Lung microvascular endothelial cell (primary cell): ENCODE measurements at places on chromosomes 2 and 18. TPM values are rescaled to one million over a fixed set of nuclear protein-coding genes. Genes with fewer than 3 reads are reported as not detected.
A peak's percentile ranks its signal among the peaks of the same experiment; 100 is the strongest.

DNA sequence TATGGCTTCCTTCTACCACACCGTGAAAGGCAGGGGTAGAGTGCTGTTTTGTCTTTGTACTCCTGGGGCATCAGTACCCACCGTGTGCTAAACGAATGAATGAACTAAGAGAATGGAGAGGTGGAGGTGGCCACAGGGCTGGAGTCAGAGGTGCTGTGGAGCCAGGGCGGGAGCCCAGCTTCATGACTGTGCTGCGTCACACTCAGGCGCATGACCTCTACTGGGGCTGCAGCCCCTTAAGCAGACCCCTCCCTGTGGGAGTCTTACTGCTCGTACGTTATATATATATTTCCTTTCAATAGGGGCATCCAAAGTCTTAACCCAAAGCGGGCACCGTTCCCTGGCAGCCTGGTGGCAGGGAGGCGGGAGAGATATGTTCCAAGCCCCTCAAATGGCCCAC, 18.0 kb upstream of the LBH start:
- DNase-seq, result no peak

BOLL gene
- total RNA-seq, result not detected in 2 replicates

- DNase-seq, result no peak
These were observed 46.0 kb upstream of the RMND5A start for GRCh38 chr2:86673986-86674670.

GRCh38 chr18:48663931-48664847, 125.4 kb downstream of the CTIF start:
- peak; percentile 76 for DNase-seq

SRD5A2 gene
- total RNA-seq, result not detected in 2 replicates

GRCh38 chr18:22026889-22027288, 142.5 kb upstream of the GATA6 start:
- no peak for DNase-seq

ERBB4 gene
- under 0.01 TPM in 2 replicates for total RNA-seq

DNA sequence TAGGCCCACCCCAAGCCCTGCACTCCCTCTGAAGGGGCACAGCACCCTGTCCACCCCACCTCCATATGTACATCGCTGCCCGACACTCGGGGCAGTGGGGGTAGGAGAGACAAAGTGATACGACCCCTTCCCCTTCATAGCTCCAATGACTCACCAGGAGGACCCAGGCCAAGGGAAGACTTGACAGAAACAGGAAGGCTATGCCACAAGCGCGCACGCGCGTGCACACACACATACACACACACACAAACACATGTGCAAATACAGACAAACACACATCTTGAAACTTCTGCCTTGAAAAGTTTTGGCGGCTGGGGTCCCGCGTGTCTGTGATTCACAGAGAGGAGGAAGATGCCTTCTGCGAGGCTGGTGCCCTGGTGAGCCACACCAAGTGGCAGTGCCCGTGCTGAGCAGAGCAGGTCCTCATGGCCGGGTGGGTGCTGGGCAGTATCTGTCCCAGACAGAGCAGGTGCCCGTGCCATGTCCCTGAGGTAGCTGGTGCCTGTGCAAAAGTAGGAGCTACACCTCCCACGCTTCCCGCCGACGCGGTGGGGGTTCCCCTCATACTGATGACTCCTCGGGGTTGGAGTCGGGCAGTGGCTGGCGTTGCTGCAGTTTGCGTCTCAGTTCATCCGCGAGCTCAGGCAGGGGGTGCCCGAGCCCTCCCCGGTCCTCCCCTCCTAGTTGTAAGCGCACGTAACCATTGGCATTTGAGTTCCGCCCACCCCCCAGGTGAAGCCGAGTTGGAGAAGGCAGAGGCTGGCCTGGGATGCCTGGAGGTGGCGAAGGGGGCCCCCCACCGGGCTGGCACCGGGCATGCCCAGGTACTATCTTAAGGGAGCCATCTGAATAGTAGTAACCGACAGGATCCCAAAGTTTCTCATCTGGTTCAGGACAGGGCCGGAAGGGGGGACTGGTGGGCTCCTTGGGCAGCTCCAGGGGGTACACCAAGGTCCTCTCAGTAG, 2.5 kb upstream of the ANKRD39 start:
- DNase-seq, result no peak

GRCh38 chr2:18078216-18078615, 199.7 kb downstream of the KCNS3 start:
- DNase-seq, result no peak

GRCh38 chr2:112658301-112658700, 12.6 kb downstream of the SLC20A1 start:
- no peak for DNase-seq

CD8B gene
- not detected in 2 replicates for total RNA-seq

YIPF4 gene
- 8.9 and 12.1 TPM in 2 replicates for total RNA-seq

DNA sequence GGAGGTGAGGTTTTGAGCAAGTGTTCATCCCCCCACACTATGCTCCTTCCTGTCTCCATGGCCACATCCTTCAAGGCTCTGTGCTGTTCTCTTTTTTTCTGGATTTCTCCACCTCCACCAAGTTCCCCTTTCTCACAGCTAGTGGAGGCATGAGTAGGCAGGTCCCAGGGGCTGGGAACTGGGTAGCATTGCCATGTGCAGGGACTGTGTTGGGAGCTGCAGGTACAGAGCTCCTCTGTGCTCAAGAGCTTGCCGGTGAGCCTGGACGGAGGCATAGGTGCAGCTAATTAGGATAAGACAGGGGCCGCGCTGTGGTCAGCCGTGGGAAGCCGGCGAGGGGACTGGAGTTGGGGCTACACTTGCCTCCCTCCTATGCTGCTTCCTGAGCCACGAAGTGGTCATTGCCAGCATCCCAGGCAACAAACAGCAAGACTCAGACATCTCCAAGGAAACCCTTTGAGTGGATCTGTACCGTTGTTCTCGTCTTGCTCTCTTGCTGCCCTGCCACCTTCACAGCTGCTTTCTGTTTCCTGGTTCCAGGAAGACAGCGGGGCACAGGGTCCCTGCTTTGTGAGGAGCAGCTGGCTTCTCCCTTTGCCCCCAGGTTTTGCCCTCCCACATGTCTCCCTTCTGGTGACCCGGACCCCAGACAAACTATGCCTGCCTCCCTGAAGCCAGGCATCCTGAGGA, 36.9 kb downstream of the ATOH8 start:
- DNase-seq, result no peak

DNA sequence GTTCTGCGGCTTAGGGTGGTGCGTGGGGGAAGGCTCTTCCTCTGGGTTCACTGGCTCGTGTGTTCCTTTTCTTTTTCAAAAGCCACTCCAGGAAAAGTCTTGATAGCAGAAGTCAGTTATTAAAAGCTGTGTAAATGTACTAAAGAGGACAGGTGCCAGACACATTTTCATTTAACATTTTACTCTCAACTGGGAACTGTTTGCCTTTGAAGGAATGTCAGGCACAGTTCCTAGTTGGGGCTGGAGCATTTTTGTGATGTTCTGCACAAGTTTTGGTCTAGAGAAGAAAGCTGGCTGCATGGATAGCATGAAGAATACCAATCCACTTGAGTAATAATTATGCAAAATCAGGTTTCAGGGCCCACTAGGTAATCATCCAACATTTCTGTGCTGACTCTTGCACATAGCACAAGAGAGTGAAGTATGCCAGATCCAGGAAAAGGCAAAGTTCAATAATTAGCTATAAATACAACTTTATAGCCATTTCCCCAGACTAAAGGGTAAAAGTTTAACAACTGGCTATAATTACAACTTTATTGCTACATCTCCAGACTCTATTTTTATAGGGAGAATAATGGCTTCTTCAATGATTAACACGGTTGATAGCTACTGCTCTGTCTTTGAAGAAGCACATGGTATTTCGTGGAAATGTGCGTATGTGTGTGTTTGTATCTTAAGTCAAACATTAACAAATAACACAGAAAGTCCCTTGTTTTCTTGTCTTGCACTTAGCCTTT, 16.2 kb downstream of the SCYGR8 start:
- DNase-seq, result no peak

DNA sequence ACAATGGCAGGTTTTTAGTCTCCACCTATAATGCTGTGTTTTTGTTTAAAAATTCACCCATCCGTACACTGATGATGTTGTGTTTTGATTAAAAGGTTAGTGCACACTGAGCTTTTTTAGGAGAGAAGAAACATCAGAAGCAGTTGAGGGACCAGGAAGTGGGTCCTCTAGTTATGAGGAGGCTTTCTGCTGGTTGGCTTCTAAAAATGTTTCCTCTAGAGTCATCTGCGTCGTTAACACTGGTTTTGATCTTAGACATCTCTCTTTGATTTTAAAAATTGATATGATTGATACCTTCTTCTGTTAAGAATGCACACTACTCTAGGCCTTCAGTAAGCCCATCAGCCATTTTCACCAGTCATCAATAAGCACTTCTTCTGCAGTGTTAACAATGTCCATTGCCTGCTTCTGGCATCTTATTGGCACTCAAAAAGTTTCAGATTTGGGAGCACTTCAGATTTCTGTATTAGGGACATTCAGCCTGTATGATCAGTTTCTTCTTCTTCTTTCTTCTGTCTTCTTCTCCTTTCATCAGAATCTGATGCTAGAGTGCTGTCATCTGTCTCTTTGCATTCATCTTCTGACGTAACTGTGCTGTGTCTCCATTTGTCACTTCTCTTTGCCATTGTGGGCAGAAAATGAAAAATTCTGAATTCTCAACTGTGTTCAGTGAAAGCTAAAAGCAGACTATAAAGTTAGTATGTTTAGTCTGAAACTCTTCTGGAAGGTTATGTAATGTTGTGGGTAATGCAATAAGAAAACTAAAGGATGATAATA, 56.3 kb downstream of the PHLPP1 start:
- no peak for DNase-seq

- no peak for DNase-seq
These were observed 17.4 kb upstream of the SMARCAL1 start for GRCh38 chr2:216394881-216395280.

DNA sequence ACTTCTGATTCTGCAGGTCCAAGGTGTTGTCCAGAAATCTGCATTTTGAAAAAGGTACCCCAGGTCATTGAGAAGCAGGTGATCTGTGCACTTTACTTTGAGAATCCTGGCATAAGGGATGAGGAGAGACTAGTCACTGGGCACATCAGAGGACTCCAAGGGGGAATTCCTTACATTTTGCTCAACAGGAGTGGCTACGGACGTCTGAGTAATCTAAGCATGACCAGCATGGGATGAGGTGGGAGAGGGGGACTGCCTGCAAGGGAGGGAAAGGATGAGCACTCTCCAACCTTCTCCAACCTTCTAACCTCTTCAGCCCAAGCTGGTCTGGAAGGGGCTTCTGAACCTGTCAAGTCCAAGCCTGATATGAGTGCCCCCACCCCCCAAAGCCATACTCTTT, 55.5 kb downstream of the MARCHF4 start:
- no peak for DNase-seq
